ENCODE measurements at places on chromosomes 5 and 9. TPM values are rescaled to one million over a fixed set of nuclear protein-coding genes. Genes with fewer than 3 reads are reported as not detected.

NEUROG1 gene
- total RNA-seq = not detected

NOTCH1 gene
- 36.2 TPM for total RNA-seq

- H3K4me3 ChIP-seq = peak overlapping the region; percentile 65
- DNase-seq = no peak
- no peaks in the 10 kb centered on the region for H3K27me3 ChIP-seq
- H3K36me3 ChIP-seq = no peaks in the 10 kb centered on the region
- peaks cover 29% of the 10 kb centered on the region for H3K4me1 ChIP-seq
These were observed 1.1 kb downstream of the GSN start for GRCh38 chr9:121268851-121269641.

- H3K4me3 ChIP-seq = no peak overlapping the region
- H3K36me3 ChIP-seq = no peaks in the 10 kb centered on the region
- H3K27ac ChIP-seq = no peak overlapping the region
- no peaks in the 10 kb centered on the region for H3K4me1 ChIP-seq
These were observed 202.2 kb downstream of the RFK start for GRCh38 chr9:76192013-76192412.

- H3K27me3 ChIP-seq = no peaks in the 10 kb centered on the region
- H3K4me1 ChIP-seq = no peaks in the 10 kb centered on the region
- H3K36me3 ChIP-seq = peaks cover 47% of the 10 kb centered on the region
These were observed 38.5 kb downstream of the FAXDC2 start for GRCh38 chr5:154811653-154812465.
